MG63 (cell line): ENCODE measurements at places on chromosomes 4 and X. TPM values are rescaled to one million over a fixed set of nuclear protein-coding genes. Genes with fewer than 3 reads are reported as not detected.

Gene DDX53
- not detected in 2 replicates for total RNA-seq

Gene PCGF3
- total RNA-seq = 9.9 and 25.5 TPM in 2 replicates

Gene UGT2B17
- not detected in 2 replicates for total RNA-seq

Gene SLAIN2
- 14.5 and 18.2 TPM in 2 replicates for total RNA-seq

Gene OPHN1
- 0.37 and 2.4 TPM in 2 replicates for total RNA-seq

Gene GABRG1
- not detected in 2 replicates for total RNA-seq

DNA sequence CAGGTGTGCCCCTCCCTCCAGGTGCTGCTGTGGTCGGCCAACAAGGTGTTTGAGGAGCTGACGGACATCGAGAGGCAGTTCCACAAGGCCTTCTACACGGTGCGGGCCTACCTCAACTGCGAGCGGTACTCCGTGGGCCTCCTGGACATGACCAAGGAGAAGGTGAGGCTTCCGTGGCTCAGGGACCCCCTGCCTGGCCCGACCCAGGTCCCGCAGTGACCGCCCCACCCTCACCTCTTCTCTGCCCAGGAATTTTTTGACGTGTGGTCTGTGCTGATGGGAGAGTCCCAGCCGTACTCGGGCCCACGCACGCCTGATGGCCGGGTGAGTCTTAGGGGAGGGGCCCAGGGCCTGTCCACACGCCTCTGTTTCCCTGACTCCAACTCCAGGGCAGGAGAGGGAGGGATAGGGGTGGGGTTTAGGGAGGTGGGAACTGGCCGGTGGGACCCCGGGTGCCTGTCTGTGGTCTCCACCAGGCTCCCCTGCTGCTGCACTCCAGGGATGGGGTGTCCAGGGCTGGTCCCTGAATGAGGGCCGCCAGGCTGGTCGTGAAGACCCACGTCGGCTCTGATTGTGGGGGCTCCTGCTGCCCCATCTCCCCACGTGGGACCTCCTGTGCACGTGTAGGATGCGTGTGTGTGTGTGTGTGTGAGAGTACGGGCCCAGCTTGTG, 20.1 kb downstream of the ATP5ME start:
- DNase-seq = no peak

GRCh38 chr4:185846505-185847150, 34.6 kb upstream of the SORBS2 start:
- peak; percentile 23 for DNase-seq

DNA sequence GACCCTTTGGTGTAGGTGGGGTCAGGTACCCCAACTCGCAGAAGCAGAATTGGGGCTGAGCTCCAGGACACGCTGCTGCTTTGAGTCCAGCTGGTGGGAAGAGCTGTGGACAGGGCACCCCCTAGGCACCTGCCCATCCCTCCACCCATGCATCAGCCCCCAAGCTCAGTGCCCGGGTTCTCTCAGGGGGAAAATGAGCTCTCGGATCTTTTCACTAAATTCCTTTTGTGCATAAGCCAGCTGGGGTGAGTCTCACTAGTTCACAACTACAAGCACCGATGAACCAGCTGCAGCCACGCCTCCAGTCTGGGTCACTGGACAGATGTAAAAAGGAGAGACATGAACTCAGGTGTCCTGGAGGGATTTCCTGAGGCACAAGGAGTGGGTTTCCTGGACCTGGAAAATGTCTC, 286.8 kb downstream of the CRLF2 start:
- no peak for DNase-seq

DNA sequence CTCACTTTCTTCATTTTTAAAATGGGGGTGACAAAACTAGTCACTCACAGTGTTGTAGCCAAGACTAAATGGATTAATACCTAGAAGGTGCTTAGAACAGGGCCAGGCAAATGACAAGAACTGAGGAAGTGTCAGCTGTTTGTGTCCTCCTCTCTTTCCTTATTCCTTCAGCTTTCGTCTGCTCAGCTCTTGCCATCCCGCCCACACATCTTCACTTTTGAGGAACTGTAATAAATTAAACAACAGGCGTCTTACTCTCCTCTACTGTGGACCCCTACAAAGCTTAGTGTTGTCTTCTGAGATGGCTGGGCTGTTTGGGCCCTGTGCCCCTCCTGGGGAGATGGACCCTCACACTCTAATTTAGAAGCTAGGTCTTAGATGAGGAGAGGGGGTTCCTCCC, 2.7 kb downstream of the HPSE start:
- DNase-seq = no peak

DNA sequence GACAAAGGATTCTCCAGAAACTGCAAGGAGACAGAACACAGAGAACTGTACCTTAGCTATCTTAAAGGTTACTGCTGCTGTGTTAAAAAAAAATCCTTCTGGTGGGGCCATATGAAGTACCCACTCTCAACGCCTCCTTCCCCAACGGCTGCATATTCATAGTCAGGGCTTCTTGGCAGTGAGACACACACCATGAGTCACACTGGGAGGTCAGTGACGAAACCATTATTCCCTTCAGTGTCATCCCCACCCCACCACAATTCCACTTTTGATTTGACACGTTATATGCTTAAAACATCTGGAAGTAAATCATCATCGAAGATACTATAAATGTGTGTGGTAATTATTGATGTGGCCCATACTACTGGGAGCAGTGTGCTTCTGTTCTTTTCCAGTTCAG, 271.5 kb downstream of the LDB2 start:
- peak; percentile 78 for DNase-seq

DNA sequence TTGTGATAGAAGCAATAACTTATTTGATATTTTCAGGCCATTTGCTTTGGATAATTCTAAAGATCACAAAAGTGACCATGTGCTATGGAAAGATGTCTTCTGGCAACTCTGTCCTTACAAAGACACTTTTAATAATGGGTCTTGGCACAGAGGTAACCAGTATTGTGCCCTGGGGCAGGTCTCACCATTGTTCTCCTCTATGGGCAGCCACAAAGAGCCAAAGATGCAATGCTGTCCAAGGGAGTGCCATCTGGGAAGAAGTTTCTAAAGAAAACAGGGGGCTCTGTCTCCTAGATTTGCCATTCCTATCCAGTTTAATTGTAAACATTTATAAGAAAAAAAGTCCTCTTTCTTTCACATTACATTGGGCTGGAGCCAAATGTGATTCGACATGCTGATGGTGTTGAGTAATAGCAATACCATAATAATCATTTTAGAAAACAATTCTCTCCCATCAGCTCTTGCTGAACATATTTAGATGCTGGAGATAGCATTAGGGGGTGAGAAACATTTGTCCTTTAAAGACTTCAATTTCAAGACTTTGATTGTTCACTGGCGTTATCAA, 179.9 kb downstream of the KIT start:
- peak; percentile 10 for DNase-seq
